ENCODE measurements at places on chromosomes 3 and 15.
A peak's percentile ranks its signal among the peaks of the same experiment; 100 is the strongest.

DNA sequence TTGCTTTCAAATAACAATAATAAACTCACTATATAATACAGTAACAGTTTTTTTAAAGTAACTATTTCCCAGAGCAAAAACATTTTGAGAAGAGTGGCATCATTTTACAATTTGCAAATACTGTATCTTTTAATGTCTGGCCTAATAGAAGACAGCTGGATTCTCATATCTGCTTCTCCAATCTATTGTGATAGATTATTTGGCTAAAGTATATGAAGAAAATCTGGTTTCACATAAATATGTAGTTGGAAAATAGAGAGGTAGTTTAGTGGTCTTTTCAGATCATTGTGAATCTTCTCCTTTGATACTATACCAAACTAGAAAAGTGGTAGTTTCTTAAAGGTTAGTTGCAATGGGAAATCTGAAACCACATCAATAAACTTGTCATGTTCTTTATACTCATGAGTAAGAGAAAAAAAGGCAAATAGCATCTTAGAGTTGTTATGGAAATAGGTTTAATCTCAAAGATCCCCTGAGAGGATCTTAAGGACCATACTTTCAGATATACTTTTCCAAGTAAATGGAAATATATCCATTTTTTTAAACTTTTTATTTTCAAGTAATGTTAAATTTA lies 124.8 kb upstream of the NR2E3 start:
- DNase-seq = no peak

DNA sequence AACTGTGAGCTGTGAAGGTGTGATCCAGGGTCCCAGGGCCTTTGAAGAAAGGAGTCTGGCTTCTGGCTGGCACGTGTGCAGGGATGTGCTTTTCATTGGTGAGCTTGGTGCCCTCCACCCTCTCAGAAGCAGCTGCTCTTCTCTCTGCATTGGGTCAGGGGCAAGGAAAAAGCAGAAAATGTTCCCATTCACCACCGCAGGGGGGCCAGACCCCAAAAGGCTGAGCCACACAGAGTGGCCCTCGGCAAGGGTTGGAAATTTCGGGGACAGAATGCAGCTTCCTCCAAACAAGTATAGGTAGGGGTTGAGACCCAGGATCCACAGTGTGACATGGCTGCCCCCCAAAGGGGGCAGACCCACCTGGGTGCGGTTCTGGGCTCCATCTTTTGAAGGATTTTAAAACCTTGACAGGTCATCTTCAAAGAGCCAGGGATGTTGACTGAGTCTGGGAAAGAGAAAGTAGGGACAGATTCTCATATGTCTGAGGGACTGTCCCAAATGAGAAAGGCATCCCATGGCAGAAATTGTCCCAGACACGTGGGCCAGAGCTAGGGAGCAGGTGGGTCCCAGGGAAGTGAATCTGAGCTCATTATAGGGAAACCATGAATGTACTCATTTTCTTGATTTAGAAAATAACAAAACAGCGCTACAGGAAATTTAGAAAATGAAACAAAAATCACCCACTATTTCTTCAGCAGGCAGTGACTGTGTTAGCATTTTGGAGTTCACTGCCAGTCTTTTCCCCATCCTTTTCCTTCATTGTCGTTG lies 2.7 kb downstream of the CSK start:
- DNase-seq = no peak

DNA sequence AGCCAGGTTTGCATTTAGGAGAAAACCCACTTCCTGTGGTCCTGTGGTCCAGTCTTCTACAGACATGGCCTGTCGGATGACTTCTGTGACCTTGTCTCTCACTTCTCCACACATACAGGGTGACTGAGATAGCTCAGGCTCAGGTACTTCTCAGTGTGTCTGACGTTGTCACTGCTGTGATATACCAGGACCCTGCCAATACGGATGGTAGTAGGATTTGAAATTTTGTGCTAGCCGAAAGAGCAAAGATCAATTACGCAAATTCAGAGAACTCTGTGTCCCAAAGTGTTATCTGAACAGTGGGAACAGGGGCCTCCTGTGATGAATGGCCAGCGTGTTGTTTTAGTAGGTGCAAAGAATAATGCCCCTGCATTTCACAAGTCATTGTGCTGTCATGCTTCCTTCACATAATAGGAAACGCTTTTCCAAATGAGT lies 128.9 kb downstream of the MCTP2 start:
- DNase-seq = no peak

- no peak for DNase-seq
Observed at GRCh38 chr3:94520364-94520763, 457.5 kb downstream of the NSUN3 start.

- DNase-seq = no peak
Observed at GRCh38 chr15:63396152-63396928, 14.7 kb upstream of the CA12 start.

DNA sequence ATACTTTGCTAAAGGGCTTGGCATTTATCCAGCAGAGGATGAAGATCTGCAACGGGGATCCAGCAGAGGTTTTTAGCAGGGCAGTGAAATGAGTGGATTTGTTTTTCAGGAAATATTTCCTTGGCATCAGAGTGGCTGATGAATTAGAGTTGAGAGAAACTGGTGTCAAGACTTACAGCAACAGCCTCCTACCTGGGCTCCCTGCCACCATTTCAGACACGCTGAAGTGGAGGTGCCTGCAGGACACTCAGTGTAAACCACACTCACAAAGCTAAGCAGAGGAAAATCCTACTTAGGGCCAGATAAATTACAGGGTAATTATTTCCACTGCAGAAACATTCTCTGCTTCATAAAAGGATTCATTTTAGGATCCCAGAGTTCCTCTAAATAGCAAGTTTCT lies 519.7 kb downstream of the FGF12 start:
- no peak for DNase-seq

DNA sequence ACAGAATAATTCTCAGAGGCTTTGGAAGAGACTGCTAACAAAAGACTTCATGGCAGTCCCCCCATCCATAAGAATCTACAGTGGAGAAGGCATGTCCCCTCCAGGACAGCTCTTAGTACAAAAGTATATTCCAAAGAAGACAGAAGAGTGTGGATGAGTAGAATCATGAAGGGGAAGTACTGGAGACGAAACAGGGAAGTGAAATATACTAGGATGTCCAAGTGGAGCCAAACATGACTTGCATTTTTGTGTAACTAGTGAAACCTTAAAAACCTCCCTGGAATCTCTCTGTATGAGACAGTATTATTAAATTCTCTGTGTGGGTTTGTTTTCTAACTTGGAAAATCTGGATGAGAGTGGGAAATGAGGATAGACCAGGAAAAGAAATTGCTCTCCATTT lies 312.4 kb downstream of the RSL24D1 start:
- no peak for DNase-seq

GRCh38 chr3:193710286-193711165 lies 117.5 kb downstream of the OPA1 start:
- DNase-seq = no peak

- DNase-seq = no peak
Observed at GRCh38 chr3:132457286-132457685, 40.0 kb downstream of the DNAJC13 start.

DNA sequence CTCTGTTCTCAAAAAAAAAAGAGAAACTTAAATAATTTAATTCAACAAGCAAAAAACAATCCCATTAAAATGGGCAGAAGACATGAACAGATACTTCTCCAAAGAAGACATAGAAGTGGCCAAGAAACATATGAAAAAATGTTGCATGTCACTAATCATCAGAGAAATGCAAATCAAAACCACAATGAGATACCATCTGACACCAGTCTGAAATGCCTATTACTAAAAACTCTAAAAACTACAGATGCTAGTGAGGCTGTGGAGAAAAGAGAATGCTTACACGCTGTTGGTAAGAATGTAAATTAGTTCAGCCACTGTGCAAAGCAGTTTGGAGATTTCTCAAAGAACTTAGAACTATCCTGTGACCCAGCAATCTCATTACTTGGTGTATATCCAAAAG lies 382.9 kb downstream of the OTOL1 start:
- DNase-seq = no peak

GRCh38 chr3:46593979-46594378 lies 18.3 kb upstream of the FAM240A start:
- no peak for DNase-seq

DNA sequence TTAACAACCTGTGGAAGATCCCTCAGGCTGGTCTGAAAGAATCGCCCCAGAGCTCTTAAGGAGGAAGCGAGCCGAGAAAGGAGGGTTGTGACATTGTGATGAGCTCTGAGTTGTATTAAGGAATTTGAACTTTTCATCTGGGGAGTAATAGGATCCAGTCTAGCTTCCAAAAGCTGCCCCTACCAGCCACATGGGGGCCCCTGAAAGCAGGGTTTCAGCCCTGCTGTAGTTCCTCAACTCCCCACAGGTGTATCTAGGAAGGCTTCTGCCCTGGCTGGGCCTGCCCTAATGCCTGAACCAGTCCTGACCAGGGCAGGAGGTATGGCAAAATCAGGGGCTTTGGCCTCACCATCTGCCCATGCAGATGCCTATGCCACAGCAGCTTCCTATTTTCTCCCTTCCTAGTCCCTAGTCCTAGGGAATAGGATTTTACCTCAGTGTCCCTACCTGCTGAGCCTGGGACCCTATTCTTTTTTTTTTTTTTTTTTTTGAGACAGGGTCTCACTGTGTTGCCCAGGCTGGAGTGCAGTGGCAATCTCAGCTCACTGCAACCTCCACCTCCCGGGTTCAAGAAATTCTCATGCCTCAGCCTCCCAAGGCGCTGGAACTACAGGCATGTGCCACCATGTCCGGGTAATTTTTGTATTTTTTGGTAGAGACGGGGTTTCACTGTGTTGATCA lies 5.0 kb upstream of the AP3S2 start:
- peak; percentile 44 for DNase-seq

- no peak for DNase-seq
Observed at GRCh38 chr3:12750223-12750622, 8.8 kb downstream of the TMEM40 start.

- DNase-seq = no peak
Observed at GRCh38 chr3:17394541-17395155, 347.8 kb downstream of the TBC1D5 start.

DNA sequence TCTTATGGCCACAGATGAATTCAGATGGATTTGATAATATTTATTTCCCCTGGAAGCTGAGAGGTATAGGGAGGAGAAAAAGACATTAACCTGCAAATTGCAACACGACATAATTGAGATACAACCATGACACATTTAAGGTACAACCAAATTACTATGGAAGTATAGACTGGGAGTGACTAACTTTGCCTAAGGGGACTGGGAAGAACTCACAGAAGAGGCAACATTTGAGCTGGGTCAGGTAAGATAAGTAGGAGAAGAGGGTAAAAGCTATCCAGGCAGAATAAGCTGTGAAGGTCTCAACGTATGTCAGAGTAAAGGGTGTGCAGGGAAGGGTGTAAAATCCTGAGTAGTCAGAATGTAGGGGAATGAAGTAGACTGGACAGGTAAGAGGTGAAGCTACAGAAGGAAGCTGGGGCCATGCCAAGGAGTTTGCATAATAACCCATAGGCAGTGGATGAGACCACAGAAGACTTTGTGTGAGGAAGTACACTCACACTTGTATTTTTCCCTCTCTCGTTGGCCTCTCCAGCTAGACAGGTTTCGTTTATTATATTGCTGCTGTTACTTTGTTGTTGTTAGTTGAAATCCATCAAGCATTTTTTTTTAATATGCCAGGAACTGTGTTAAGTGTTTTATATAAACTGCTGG lies 28.0 kb upstream of the PTX3 start:
- DNase-seq = no peak

DNA sequence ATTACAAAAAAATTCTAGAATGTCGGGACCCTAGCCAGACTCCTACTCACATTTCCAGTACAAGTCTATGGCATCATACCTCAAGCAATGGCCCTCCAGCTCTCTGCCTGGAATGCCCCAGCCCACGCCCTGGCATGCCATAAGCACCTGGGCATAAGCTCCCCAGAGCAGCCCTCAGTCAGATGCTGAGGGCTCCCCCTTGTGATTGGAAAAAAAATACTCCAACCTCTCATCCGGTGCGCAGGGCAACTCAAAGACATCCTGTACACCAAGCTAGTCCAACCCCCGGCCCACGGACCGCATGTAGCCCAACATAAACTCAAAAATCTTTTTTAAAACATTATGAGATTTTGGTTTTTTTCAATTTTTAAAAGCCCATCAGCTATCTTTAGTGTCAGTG lies 115.4 kb downstream of the NEK10 start:
- peak; percentile 51 for DNase-seq

GRCh38 chr3:153061938-153062528 lies 100.0 kb upstream of the RAP2B start:
- no peak for DNase-seq

GRCh38 chr3:72309661-72310418 lies 524.9 kb upstream of the PROK2 start:
- no peak for DNase-seq

GRCh38 chr15:31262901-31263671 lies 63.5 kb upstream of the KLF13 start:
- no peak for DNase-seq

DNA sequence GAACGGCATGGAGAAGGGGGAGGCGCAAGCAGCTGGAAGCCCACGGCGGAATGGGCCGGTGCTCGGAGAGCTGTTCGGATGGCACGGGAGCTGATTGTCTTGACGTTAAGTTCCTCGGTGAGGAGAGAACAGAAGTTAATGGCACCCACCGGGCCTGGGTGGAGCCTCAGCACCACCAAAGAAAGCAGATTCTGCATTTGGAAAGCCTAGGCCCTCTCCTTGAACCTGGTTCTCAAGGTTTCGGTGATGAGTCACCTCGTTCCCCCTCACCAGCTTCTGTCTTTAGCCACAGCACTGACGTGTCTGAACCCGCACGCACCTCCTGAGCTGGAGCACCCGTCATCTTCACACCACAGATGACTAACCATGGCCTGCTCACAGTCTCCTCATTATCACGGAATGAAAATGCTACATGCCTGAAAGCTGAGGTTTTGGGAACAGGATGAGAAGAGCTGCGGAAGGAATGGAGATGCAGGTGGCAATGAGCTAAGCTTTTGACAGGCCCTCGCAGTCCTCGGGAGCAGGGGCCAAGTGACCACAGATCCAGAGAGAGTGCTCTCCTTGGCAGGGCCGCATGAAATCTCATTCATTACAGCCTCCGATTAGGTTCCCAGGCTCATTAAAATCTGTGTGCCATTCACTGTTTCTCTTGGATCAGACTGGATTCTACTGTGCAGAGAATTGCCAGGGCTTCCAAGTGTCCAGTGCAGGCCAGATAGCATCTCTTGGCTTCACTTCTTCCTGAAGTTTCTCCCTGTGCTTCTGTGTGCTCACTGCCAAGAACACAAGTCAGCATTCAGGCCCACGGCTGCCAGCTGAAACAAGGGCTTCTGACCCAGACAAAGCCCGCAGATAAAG lies 96.3 kb upstream of the DLG1 start:
- no peak for DNase-seq

- DNase-seq = no peak
Observed at GRCh38 chr15:62857411-62857853, 185.1 kb upstream of the TPM1 start.

DNA sequence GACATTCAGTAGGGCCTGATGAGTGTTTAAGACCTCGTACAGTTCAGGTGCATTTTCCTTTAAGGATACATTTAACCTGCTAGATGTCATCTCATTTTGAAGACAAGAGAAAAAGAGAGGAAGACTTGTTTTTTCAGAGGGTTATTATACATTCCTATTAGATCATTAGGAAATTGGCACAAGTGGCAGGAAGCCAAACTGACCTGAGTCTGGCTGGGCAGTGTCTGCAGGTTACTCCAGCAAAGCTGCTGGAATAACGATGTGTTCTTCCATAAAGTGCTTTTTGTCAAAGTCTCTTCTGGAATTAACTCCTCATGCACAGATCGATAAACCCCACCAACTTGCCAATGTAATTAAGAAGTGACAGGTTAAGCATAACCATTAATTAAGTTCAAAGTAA lies 396.4 kb upstream of the TPRG1 start:
- DNase-seq = no peak

- no peak for DNase-seq
Observed at GRCh38 chr3:86988235-86988634, 2.7 kb downstream of the VGLL3 start.

Data from endothelial cell (in vitro differentiated cells).